Stimulated activated CD4-positive, alpha-beta T cell treated with anti-CD3 and anti-CD28 coated beads, Interleukin-15, amount 100 ng/mL, for 1 hour (primary cell): ENCODE measurements at places on chromosomes 3 and 15.

- no peak for DNase-seq
These were observed 141.4 kb downstream of the RBPMS2 start for GRCh38 chr15:64634027-64634426.

DNA sequence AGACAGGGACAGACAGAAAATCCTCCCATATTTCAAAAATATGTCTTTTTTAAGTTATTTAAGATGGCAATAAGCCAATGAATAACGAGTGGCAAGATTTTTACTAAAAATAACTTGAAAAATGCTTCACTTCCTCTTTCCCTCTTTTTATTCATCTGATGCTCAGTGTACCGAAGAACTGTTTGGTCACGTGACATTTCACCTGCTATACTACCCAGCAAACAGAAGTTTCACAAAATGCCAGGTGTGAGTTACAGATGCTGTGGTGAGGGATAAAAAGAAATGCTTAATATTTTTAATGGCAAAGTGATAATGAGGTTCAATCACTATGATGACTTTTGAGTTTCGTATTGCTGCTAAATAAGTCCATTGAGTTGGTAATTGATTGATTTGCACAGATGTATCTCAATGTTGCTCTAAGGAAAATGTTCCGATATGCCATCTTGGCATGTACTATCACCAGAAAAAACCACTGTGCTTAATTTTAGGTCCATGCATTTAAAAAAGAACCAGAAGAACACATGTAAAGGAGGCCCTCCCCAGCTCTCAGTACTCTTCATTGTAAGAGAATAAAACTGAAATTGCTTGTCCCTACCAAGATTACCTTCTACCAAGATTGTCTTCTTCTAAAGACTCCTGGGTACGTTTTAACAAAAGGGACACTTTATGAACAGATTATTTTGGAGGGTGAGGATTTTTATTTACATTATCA is 26.0 kb upstream of the SEC62 start:
- no peak for DNase-seq

GRCh38 chr3:103624271-103624670 is 1189.5 kb downstream of the ZPLD1 start:
- DNase-seq, result no peak

- DNase-seq, result no peak
These were observed 229.0 kb downstream of the SOX2 start for GRCh38 chr3:181940703-181941102.

GRCh38 chr15:97237160-97237559 is 723.3 kb upstream of the ARRDC4 start:
- DNase-seq, result no peak

- DNase-seq, result no peak
These were observed 210.8 kb upstream of the NR2E3 start for GRCh38 chr15:71599418-71600151.

GRCh38 chr3:46448721-46449120 is 16.0 kb downstream of the LTF start:
- no peak for DNase-seq

GRCh38 chr15:90862964-90863778 is 5.2 kb upstream of the FURIN start:
- DNase-seq, result no peak

GRCh38 chr15:64426845-64427465 is 33.4 kb upstream of the ZNF609 start:
- no peak for DNase-seq

- DNase-seq, result no peak
These were observed 1072.1 kb downstream of the PLOD2 start for GRCh38 chr3:145088917-145089316.
